ENCODE measurements at places on chromosomes 16 and 17.

DNA sequence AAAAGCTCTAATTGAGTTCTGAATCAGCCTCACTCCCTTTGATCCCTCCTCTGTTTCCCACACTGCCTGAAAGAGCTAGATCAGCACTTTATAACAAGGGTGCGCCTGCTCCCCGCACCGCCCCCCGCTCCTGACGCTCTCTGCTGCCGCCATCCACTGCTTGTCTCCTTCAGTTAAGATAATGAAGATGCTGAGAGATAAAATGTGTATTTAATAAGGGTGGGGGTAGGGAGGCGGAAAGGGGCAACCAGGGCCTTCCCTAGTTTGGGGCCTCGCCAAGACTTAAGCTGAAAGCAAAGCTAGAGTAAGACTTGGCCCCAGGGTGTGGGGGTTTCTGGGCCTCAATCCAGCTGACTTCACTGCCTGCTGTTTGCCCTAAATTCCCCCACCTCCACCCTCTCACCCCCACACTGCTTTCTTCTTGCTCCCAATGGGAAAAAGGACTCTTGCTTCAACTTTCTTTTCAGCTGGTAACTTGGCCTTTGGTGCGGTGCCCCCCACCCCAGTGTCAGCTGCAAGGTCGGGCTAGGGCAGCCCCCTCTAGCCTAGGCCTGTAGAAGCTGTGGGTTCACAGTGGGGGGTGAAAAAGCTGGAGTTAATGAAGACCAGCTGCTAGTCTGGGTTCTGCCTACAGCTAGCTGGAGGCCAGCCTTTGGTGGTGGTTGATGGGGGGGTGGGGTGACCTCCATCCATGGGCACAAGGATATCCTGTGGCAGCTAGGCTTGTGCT, 1.8 kb upstream of the RARA start:
- DNase-seq = no peak

DNA sequence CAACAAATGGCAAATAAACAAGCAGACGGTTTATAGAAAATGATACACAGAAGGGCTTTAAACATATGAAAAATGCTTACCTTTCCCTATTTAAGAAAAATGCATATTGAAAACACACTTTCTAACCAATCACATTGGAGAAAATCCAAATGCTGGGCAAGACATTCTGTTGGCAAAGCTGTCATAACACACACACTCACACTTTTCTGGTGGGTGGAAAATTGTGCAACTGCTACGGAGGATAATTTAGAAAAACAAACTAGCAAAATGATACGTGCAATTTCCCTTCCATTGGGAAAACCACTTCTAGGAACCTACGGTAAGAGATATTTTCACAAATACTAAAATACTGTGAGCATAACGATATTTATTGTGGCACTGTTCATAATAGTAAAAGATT, 9.8 kb upstream of the MYH3 start:
- no peak for DNase-seq

- DNase-seq = no peak
These were observed 31.1 kb downstream of the SLFN11 start for GRCh38 chr17:35342276-35342675.

DNA sequence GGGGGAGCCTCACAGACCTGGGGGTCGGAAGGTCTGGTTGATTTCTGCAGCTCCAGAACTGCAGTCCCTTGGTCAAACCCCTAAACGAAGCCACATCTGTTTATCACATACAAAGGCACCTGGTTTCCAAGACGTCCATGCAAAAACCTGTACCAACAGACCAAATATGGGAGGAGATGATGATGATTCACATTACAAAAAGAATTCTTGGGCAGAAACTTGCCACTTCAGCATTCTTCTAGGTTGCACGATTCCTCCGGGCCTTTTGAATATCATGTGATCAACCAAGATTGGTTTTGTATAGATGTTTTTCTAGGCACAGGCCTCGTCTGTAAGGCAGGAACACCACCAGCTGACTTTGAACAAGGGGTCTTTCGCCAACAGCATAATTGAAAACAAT, 466.3 kb downstream of the SOX9 start:
- DNase-seq = no peak

- DNase-seq = no peak
These were observed 4.4 kb upstream of the RNF43 start for GRCh38 chr17:58421711-58422110.

- DNase-seq = no peak
These were observed 89.0 kb downstream of the SALL1 start for GRCh38 chr16:51062039-51062438.

- DNase-seq = no peak
These were observed 9.5 kb downstream of the ABCA9 start for GRCh38 chr17:69050999-69051775.

- peak; percentile 52 for DNase-seq
These were observed 186.7 kb downstream of the MSI2 start for GRCh38 chr17:57442914-57443571.

GRCh38 chr17:81063106-81064093, 28.4 kb downstream of the BAIAP2 start:
- no peak for DNase-seq

DNA sequence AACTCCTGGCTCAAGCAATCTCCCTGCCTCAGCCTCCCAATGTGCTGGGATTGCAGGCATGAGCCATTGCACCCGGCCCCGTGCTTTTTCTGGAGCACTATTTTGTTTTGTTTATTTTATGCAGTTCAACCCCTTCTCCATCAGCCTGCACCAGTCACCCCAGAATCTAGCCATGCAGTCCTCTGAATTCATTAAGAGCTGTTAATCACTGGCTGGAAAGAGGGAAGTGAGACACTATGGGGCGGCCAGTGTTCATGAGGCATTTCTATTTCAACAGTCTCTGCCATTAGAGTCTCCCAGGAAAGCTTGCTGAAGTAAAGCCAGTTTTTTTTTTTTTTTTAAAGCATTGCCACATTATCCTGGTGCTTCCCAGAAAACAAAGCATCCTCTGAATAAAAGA, 1.7 kb downstream of the VWA3A start:
- no peak for DNase-seq

DNA sequence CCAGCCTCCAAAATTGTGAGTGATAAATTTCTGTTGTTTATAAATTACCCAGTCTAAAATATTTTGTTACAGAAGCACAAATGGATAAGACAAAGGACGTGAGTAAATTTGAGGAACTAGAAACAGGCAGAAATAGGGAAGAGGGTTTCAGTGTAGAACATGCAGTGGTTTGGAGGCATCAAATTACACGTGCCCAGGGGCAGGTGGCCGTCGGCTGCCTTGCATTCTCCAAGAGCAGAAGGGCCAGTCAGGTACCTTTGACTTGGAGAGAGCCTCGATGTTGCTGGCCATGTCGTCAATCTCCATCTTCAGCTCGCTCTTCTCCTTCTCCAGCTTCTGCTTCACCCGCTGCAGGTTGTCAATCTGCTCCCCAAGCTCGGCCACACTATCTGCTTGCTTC, 54.3 kb downstream of the MYH13 start:
- DNase-seq = no peak

- no peak for DNase-seq
These were observed 31.3 kb upstream of the KPNB1 start for GRCh38 chr17:47618410-47618809.

DNA sequence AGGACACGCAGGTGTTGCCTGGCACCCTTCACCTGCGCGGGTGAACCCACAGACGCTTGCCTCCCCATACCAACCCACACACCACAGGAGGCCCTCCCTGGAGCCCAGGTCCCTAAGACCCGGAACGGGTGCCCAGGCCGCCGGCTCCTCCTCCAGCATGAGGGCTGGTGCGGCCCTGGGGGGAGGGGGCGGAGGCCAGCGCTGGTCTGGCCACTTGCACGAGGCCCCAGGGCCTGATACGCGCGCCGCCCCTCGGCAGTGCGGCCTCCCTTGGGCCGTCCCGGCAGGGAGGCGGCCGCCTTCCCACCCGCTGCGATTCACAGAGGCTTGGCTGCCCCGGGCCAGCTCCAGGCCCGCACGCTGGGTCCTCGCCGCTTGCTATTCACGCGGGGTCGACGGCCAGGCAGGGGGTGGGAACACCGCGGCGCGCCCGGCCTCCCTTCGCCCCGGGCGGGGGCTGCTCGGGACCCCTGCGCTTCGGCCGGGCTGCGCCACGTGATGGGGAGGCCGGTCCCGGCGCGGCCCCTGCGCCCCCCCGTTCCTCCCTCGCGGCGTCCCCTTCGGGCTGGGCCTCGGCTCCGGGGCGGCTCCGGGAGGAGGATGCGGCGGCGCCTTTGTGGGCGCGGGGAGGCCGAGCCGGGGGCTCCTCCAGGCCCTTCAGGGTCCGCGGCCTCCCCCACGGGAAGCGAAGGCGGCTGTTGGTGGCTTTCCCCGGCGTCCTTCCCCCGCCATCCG, 685 bp downstream of the FASN start:
- DNase-seq = peak; percentile 39

- DNase-seq = no peak
These were observed 9.3 kb downstream of the PGAP3 start for GRCh38 chr17:39678340-39679116.

DNA sequence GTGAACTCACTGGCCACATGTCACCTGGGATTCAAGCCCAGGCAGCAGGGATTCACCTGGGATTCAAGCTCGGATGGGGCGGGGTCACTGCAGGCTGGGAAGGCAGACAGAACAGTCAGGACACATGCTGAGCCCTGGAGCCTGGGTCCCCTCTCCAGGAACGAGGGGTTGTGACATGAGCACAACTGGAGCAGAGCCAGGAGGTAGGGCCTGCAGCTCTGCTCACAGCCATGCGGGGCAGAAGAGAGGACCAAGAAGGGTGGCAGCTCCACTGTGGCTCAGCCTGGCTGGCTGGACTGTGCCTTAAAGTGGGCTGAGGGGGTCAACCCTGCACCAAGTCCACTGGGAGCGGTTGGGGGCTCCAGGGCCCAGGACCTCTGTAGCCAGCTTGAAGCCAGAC, 150.1 kb downstream of the RAB11FIP4 start:
- DNase-seq = no peak
